ENCODE measurements at places on chromosomes 7 and 10.

DNA sequence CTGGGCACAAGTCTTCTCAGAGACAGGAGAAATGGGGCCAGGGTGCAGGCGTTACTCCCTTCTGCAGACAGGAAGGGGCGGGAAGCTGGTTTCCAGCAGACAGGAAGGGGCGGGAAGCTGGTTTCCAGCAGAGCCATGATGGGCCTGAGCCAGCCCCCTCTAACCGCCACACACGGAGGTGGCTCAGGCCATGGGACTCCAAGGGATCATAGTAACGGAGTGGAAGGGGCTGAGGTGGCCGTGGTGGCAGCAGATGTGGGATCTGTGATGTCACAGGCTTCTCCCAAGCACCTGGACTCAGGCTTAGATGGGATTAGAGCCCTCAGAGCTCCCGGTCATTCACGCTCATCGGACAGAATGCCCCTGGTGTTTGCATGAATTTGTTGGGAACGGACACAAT lies 177.8 kb downstream of the USP6NL start:
- DNase-seq = no peak

GRCh38 chr10:118729200-118729599 lies 25.6 kb downstream of the CACUL1 start:
- DNase-seq = no peak

DNA sequence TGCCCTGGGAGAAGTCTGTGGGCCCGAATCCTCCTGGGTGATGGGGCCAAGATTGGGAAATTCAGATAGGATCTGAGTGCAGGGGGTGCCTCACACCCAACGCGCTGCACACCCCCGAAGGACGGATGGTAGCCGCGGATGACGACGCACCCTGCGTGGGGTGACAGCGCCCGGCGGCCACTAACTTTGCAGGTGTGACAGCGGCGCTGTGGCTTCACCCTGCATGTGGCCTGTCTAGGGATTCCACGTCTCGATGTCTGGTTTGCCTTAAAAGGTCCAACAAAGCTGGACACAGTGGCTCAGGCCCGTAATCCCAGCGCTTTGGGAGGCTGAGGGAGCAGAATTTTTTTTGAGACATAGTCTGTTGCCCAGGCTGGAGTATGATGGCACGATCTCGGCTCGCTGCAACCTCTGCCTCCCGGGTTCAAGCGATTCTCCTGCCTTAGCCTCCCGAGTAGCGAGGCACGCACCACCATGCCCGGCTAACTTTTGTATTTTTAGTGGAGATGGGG lies 18.6 kb downstream of the ADAP1 start:
- no peak for DNase-seq

DNA sequence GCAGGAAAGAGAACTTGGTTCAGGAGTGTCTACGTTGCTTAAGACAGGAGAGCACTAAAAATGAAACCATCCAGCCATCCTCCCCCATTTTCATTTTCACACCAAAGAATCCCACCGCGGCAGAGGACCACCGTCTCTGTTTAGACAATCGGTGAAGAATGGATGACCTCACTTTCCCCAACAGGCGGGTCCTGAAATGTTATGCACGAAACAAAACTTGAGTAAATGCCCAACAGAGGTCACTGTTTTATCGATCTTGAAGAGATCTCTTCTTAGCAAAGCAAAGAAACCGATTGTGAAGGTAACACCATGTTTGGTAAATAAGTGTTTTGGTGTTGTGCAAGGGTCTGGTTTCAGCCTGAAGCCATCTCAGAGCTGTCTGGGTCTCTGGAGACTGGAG lies 1.4 kb upstream of the IL6 start:
- DNase-seq = no peak

- DNase-seq = no peak
Measured at GRCh38 chr7:2036786-2037185, 196.0 kb downstream of the MAD1L1 start.

- no peak for DNase-seq
Measured at GRCh38 chr7:20735346-20736065, 51.2 kb downstream of the SP8 start.

DNA sequence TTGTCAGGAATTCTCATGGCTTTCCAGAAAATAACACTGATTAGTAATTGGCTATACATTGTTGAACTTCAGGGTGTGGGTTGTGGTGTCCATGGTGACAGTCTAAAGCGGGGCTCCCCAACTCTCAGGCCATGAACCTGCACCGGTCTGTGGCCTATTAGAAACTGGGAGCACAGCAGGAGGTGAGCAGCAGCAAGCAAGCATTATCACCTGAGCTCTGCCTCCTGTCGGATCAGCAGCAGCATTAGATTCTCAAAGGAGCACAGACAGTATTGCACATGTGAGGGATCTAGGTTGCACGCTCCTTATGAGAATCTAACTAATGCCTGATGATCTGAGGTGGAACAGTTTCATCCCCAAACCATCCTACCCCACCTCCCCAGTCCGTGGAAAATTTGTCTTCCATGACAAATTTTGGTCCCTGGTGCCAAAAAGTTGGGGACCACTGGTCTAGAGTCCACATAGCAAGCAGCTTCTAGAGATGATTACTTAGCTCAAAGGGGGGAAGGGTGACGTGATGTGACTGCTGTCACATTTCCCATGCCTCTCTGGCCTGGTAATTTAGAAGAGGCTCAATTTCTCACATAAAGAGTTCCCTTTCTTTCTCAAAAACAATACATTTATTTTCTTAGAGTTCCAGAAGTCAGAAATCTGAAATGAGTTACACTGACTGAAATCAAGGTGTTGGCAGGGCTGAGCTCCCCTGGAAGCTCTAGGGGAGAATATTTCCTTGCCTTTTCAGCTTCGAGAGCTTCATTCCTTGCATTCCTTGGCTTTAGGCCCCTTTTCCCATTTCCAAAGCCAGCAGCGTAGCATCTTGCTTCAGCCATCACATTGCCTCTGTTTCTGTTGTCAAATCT lies 17.6 kb upstream of the FAM221A start:
- no peak for DNase-seq
